ENCODE measurements at places on chromosomes 7 and 10.

GRCh38 chr10:124006526-124006925 is 86.9 kb downstream of the CHST15 start:
- DNase-seq = no peak

DNA sequence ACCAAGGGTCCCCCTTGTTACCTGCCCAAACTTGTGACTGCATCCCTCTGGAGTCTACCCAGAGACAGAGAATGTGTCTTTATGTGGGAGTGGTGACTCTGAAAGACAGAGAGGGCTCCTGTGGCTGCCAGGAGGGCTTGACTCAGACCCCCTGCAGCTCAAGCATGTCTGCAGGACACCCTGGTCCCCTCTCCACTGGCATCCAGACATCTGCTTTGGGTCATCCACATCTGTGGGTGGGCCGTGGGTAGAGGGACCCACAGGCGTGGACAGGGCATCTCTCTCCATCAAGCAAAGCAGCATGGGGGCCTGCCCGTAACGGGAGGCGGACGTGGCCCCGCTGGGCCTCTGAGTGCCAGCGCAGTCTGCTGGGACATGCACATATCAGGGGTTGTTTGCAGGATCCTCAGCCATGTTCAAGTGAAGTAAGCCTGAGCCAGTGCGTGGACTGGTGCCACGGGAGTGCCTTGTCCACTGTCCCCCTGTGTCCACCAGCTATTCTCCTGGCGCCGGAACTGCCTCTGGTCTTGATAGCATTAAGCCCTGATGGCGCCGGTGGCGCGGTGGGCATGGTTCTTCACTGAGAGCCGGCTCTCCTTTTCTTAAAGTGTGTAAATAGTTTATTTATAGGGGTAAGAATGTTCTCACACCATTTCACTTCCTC is 19.4 kb upstream of the SH2D4B start:
- no peak for DNase-seq

DNA sequence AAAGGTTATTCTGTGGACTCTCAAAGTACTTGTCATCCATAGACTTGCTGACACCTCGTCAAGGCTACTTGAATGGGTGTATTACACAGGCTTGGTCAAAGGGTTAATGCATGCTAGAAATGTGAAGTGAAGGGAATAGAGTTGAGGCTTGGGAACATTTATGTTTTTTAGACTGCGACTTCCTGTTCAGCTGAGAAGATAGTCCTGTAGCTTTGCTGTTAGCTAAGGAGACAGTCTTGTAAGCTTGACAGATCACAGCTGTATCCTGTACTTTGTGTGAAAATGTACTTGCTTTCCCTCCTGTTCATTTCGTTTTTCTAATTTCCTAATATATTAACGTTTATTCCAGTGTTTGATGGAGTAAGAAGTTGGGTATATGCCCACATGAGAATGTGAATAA is 52.1 kb downstream of the ADD3 start:
- no peak for DNase-seq

DNA sequence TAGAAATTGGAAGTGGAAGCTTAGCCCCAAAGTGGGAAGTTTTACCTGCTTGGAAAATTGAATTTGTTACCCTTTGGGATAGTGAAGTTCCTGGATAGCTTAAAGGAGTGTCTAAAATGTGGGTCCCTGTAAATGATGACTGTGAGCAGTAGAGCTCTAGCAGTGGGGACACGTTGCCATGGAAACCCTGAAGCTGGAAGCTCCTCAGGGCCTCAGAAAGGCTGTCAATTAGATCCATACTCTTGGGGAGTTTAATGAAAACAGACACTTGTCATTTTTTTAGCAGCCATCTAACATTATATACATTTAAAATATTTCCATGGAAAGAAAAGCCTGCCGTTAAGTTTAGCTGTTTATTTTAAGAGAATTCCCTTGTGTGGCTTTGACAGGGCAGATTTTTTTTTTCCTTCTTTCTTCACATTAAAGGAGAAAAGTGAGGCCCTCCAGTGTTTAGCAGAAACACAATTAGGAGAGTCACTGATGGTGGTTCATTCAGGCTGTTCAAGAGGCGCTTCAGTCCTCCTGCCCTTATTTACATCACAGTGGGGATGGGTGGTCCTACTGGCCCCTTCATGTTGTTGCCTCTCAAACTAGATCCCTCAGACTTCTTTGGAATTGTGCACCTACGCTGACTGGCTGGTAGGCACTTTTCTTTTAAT is 518.4 kb downstream of the CCSER2 start:
- no peak for DNase-seq

DNA sequence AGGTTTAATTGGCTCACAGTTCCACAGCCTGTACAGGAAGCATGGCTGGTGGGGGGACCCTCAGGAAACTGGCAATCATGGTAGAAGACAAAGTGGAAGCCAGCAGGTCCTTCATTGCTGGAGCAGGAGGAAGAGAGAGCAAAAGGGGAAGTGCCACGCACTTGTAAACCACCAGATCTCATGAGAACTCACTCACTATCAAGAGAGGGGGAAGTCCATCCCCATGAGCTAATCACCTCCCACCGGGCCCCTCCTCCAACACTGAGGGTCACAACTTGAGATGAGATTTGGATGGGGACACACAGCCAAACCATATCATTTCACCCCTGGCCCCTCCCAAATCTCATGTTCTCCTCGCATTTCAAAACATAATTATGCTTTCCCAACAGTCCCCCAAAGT is 171.9 kb upstream of the CACNA2D1 start:
- DNase-seq = no peak

DNA sequence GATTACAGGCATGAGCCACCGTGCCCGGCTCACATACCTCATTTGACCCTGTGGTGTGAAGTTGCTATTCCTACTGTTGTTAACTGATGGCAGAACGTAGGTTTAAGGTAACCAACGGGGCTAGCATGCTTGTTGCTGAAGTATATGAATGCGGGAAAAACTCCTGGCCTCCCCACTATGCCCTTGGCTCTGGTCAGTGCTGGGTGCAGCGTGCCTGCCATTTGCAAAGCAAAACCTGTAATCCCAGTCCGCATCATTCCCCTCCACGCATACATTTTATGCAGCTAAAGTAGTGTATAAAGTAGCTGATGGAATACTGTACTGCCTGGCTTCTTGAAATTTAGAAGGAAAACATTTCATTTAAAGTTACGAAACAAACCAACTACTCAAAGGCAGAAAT is 273.3 kb downstream of the SDK1 start:
- DNase-seq = no peak

DNA sequence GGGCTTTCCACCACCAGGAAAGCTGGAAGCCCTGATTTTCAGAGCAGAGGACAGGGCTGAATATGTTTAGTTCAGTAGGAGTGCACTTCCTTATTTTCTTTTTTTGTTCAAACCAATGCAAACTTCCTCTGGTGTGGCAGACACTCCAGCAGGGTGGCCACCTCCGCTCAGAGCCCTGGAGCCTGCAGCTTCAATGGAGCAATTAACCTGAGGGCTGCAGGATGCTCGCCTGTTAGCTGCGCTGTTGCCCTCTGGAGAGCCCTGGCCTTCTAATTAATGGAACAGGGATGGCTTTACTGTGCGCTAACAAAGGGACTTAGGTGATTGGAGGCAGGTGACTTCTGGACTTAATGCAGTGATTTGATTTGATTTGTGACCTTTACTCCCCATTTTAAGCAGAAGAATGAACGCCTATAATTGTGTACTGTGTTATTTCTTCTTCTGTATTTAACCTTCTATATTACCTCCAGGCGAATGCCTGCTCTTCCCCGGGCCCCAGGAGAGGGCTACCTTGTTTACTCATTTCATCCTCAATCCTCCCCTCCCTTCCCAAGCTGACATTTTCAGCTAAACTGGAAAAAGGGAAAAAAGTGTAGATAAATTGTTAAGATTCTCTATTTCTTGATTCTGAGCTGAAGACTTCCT is 123.0 kb upstream of the CTBP2 start:
- DNase-seq = no peak

DNA sequence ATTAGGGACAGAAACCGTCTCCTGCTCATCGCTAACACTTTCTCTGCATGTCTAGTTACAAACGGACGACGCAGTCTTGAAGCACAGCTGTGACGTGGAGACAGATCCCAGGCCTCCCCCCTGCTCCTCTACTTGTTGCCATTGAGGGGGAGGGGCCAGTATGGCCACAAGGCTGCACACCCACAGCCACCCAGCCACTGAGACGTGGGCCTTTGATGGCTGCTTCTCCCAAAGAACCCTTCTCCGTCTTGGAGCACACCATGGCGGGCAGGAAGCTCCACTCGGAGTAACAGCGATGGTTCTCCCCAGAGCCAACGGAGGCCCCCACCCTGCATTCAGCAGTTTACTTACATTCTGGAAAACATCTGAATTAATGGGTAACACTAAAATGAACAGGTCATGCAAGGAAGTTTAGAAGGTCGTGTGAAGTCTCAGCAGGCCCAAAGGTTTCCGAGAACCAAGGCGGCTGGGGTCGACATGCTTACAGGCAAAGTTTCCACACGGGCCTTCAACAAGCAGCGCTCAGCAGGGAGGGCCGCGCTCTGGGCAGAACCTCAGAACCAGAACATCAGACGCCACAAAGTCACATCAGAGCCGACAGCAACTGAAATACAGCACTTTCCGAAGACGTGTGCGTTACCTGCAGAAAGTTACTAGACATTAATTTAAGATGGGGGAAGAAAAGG is 169.6 kb downstream of the DIP2C start:
- no peak for DNase-seq

GRCh38 chr10:95346715-95347401 is 56.1 kb upstream of the PDLIM1 start:
- DNase-seq = no peak

DNA sequence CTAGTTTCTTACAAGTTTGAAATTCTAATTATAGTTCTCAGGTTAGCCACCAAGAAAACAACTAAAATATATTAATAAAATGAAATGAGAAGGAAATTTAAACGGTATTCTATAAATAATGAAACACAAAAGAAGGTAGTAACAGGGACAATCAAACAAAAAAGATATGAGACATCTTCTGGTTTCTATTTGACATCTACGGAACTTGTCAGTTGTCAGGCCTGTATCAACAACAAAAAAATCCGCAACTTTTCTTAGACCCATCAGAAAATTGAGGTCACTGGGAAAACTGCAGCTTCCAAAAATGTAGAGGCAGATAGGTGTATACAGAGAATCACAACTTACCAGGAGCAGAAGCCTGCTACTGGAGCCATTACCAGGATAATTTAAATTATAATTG is 70.6 kb downstream of the ZPBP start:
- DNase-seq = no peak

- DNase-seq = no peak
Measured at GRCh38 chr10:73253225-73253555, 746 bp upstream of the MRPS16 start.

- DNase-seq = no peak
Measured at GRCh38 chr7:113809581-113809980, 109.2 kb downstream of the PPP1R3A start.

All from activated CD8-positive, alpha-beta memory T cell treated with anti-CD3 and anti-CD28 coated beads for 24 hours (primary cell).